T-helper 1 cell (primary cell): ENCODE measurements at places on chromosomes 16 and 17.

DNA sequence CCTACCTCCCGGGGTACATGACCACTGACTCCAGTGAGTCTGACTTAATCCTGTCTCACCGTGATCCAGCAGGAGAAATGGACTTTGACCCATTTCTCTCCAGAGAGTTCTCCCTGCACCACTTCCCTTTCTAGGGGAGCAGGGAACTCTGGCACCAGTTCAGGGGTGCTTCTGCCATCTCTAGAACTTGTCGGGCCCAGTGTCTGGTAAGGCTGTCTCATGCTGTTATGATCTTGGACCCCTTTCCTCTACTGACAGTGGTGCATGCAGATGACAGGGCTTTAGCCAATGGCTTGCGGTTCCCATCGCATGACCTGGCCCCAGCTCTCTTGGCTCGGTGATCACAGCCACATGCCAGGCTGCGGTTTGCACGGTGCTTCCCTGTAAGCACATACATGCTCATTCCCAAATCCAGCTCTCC is 62.0 kb downstream of the SLC39A11 start:
- DNase-seq, result no peak

- no peak for DNase-seq
Measured at GRCh38 chr16:77402672-77403071, 32.2 kb downstream of the ADAMTS18 start.

- no peak for DNase-seq
Measured at GRCh38 chr16:57143149-57143921, 42.5 kb downstream of the PSME3IP1 start.

- DNase-seq, result no peak
Measured at GRCh38 chr17:64385187-64386083, 5.2 kb downstream of the PECAM1 start.

DNA sequence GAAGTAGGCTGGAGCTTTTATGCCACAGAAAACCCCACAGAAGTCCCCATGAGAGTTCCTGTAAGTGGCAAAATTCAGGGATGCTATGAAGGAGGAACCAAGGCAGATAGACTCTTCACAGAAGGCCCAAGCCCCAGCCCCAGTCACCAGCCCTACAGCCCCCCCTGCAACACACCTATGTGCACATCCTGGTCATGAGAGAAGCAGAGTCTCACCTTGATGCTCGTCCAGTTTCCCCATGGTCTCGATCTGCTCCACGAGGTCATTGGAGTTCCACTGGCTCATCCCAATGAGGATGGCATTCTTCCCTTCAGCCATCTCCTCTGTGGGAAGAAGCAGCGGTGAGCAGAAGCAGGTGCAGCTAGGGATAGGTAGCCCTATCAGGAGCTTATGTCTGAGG is 31.2 kb downstream of the PITPNM3 start:
- no peak for DNase-seq
